ENCODE measurements at places on chromosomes 2 and 18. TPM values are rescaled to one million over a fixed set of nuclear protein-coding genes. Genes with fewer than 3 reads are reported as not detected.

The INO80B gene
- 23.6 TPM for total RNA-seq

The SPRED2 gene
- total RNA-seq, result 9.2 TPM

The GCA gene
- 5.2 TPM for total RNA-seq

The KYNU gene
- 0.40 TPM for total RNA-seq

The SERPINB4 gene
- not detected for total RNA-seq

The GALNT14 gene
- total RNA-seq, result not detected

The SAG gene
- total RNA-seq, result not detected

The PAX3 gene
- 19.3 TPM for total RNA-seq

The SH3YL1 gene
- total RNA-seq, result 8.3 TPM

The MEP1B gene
- not detected for total RNA-seq

The SKOR2 gene
- not detected for total RNA-seq

The FAP gene
- 2.2 TPM for total RNA-seq

The C2orf92 gene
- 1.4 TPM for total RNA-seq

The PROKR1 gene
- total RNA-seq, result not detected

The LYPD6B gene
- total RNA-seq, result not detected

Measured in psoas muscle (tissue), 8 donors.